ENCODE measurements at places on chromosomes 7 and 10.

GRCh38 chr7:101985903-101986734 lies 168.7 kb downstream of the CUX1 start:
- no peak for DNase-seq

- no peak for DNase-seq
These were observed 131.5 kb downstream of the SFMBT2 start for GRCh38 chr10:7279303-7279702.

GRCh38 chr10:110258542-110258941 lies 46.2 kb downstream of the SMNDC1 start:
- DNase-seq, result no peak

- DNase-seq, result no peak
These were observed 17.5 kb downstream of the TWIST1 start for GRCh38 chr7:19099924-19100323.

DNA sequence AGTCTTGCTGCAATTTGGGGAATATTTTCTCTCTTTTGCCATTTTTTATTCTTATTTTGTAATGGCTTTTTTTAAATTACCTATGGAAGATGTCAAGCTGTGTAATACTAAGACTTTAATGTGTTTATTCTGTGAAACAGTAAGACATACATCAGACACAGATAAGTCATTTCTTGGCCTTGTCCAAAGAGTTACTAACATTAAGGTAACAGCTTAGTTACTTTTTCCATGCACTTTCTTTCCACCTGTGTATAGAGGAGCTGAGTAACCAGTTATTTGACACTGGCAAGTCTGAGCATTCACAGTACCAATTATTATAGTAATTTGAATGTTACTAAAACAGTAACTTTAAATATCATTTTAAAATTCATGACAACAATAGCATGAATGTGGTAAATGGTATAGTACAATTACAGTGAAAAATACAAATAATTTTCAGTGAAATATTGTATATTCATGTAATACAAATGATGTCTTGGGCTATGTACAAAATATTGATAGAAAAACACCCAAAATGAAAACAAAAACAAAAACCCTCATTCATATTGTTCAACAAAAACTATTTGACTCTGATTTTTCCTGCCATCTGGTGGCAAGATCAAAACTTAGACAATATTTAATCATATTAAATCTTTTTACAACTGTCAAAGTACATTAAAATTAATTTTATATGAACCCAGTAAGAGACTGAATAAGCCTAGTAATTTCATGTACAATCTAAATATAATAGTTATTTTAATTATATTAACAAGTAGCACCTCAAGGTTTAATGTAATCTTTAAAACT lies 259.8 kb upstream of the SEMA3A start:
- no peak for DNase-seq

- no peak for DNase-seq
These were observed 176.1 kb downstream of the COBL start for GRCh38 chr7:51140199-51141164.

GRCh38 chr10:35643151-35644049 lies 1.3 kb upstream of the FZD8 start:
- peak; percentile 12 for DNase-seq

DNA sequence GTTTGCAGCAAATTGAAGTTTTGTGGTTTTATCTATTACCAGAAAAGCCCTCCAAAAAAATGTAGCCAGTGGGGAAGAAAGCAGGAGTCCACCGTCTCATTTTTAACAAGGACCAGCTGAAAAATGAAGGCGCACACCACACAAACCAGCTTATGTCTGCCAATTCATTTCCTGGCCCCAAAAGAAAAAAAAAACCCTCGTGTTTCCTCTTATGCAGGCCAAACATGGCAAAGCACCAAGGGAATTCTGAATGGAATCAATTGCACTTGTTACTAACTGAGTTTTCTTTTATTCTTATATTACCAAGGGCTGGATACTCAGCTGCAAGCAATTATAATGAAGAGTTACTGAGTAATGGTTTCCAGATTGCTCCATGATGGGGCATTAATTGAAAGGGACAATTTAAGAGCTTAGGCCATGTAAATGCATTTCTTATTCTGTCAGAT lies 428.3 kb upstream of the NPVF start:
- no peak for DNase-seq

GRCh38 chr10:32065856-32066255 lies 9.6 kb upstream of the KIF5B start:
- no peak for DNase-seq

GRCh38 chr7:118573085-118573484 lies 348.6 kb downstream of the ANKRD7 start:
- no peak for DNase-seq

DNA sequence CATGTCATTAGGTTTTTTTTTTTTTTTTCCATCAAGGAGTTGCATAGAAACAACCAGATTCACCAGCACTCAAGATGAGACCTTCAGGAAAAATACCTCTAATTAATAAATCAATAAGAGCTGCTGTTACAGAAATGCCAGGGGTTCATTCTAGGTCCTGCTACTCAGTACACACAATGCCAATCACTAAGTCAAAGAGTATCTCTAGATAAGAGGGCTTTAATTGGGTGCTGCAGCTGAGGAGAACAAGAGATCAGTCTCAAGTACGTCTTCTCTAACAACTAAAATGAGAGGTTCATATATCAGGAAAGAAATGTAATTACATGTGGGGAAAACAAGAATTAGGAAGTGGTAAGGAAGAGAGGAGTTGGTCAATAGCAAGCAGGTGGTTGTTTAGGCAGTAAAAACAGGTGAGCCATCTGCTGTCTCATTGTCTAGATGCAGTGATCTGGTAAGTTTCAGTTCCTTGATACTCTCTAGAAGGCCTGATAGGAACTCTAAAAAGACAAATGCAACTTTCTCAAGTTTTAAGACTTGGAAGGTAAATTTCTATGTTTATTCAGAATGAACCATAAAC lies 272.9 kb upstream of the ZWINT start:
- DNase-seq, result no peak

GRCh38 chr7:81414411-81414810 lies 355.4 kb downstream of the HGF start:
- DNase-seq, result no peak

- DNase-seq, result peak; percentile 72
These were observed 6.2 kb upstream of the AHCYL2 start for GRCh38 chr7:129218514-129219062.

- DNase-seq, result no peak
These were observed 335.6 kb upstream of the HGF start for GRCh38 chr7:82105463-82105862.

DNA sequence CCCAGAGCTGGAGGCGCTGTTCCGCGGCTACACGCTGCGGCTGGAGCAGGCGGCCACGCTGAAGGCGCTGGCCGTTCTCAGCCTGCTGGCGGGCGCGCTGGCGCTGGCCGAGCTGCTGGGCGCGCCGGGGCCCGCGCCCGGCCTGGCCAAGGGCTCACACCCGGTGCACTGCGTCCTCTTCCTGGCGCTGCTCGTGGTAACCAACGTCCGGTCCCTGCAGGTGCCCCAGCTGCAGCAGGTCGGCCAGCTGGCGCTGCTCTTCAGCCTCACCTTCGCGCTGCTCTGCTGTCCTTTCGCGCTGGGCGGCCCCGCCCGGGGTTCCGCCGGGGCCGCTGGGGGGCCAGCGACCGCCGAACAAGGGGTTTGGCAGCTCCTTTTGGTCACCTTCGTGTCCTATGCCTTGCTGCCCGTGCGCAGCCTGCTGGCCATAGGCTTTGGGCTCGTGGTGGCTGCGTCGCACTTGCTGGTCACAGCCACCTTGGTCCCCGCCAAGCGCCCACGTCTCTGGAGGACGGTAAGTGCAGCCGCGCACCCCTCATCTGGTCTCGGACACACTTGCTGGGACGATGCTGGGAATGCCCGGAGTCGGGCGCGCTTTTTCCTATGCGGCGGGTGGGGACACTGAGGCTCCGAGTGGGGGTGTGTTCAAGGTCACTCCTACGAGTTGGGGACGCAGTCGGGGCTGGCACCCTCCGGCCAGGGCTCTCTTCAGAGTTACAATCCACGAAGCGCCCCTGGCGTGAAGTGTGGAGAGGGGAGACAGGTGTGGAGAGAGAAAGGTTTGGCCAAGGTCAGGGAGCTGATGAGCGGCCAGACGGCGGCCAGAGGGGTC lies 717 bp downstream of the ADCY1 start:
- DNase-seq, result no peak

DNA sequence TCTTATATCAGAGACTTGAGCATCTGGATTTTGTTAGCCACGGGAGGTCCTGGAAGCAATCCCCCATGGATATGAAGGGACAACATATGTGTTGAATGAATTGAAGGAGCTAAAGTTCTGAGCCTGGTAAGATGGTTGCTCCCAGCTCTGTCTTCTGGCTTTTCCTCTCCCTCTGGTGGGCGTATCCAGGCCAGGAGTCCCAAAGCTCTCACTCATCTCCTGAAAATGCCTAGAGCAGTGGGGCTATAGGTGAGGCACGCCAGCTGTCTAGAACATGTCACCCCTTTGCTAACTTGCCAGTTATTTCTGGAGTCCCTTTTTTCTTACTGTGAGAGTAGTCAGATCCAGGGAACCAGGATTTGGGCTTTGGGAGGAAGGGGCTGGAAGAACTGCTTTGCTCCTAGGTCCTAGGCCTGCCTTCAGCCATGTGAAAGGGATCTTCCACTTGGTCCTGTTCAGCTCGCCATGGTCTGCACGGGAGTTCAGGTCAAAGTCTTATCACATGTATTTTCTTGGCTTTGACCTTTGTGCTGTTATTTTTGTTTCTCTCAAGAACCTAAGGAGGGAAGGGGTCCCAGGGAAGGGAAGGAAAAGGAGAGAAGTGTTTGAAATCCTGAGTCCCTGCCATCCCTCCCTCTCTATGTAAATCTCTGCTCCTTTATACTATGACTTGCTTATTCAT lies 73.6 kb downstream of the MINPP1 start:
- DNase-seq, result no peak

GRCh38 chr10:31197886-31198285 lies 121.1 kb upstream of the ZEB1 start:
- DNase-seq, result no peak

DNA sequence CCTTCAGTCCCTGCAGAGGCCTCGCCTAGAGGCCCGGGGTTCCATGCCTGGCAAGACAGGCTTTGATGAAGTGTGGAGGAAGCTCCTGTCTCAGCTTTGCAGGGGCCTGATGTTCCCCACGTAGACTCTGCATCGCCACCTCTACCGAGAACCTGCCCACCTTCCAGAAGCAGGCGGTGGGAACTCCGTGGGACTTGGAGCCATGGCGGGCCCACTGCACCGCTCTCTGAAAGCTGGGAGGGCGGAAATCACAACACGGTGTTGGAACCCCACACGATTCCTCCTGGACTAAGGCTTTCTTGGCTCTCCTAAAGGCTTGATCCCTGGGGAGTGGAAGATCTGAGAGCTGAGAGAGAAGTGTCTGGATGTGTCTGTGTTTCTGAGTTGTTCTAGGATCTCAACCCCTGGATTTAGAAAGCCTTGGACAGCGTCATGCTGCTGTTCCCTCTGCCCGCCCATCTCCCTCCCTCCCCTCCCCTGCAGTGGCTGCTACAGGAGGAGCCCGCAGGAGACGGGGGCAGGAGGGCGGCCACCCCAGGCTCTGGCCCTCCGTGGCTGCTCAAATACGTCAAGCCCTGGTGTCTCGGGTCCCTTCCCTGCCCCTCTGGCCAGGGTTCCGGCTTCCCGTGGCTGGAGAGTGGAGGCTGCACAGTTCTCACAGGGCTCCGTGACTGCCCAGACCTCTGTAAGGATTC lies 79.7 kb downstream of the VIPR2 start:
- no peak for DNase-seq

DNA sequence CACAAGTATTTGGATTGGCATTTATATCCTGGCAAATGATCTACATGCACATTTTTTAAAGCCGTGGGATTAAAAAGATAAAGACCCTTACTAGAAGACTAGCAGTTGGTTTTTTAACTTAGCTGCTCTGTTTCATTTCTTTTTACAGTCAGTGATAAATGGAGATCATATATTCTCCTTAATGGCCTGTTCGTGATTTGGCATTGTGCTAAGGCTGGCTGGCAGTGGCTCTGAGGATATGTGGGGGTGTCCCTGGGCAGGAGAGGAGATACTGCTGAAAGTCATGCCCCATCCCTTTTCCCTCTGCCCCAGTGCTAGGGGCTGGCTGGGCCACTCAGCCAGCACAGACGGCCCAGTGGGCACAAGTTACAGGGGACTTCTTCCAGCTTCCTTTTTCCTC lies 341.7 kb downstream of the PRPF18 start:
- no peak for DNase-seq

DNA sequence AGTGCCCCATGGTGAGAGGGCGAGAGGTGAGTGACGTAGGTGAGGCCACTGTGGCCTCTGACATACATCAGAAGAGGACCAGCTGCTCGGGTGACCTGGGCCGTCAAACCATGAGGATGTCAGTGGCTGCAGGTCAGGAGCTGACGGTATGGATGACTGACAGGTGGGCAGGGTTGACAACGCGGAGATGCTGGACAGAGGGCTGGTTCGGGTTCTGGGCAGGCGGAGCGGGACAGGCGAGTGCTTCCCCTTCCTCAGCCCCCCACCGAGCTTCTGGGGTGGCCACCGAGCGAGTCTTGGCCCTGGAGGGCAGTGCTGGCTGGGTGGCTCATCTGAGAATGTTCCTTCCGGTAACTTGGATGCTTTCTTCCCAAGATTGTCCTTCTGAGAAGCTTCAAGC lies 91.8 kb downstream of the ACTR3B start:
- DNase-seq, result no peak

DNA sequence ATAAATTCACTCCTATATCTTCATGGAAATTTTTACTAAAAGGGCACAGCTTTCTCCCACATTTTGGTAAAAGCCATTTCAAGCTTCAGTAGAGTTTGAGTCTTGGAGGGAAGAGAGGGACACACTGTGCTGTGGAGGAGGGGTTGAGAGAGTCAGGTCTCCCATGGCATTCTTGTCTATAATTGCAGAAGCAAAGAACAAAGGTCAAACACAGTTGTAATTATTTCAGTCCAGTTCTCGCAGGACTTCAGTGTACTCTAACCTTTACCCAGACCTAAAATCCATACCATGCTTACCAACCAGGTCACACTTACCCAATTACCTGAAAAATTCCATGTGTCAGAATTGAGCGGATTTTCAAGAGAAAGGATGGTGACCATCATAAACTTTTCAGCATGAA lies 298.4 kb downstream of the XPNPEP1 start:
- no peak for DNase-seq

DNA sequence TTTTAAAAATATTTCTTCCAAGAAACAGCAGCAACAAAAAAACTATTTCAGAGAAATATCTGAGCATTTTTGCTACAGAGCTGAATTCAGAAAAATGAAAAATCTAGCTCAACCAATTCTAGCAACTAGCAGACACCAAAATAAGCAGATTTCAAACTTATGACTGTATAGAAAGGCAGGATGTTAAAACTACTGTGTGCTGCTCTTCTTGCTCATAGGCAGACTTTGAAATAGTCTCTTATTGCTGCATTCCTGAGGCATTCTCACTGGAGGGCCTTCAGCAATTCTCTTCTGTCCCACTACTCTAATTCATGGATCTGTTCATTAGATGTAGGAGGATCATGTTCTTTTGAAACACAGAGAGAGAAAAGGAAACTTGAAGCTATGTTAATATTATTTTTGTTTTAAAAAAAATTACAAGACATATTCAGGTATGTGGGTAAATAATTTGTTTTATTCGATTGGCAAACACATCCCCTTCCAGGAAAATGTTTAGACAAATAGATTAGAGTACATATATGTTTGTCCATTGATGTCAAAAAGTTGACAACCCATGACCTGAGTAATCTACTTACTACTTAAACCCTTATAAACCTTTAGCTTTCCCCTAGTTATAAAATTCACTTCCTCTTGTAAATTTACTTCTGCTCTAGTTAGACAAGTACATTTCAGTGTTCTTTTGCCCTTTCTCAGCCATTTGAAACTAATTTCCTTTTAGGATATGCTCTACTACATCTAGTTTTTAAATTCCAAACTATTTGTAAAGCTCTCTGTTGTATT lies 428.2 kb upstream of the POT1 start:
- no peak for DNase-seq
